ENCODE measurements at places on chromosomes 7 and 10.

DNA sequence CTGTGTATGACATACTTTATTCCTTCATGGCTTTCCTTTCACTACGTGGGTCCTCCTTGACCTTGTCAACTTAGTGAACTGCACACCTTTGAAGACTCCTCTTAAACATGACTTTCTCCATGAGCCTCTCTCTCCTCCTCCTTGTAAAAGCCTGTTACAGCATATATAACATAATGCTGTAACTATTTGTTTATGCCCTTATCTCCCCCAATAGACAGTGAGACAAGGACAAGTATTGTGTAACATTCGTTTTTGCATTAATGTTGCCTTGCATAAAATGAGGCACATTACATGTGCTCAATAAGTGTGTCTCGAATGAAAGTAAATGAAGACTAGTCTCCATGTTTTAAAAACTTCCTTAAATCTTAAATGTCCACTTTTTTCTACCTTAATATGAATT lies 4.3 kb upstream of the LAMB1 start:
- DNase-seq: no peak

- peak; percentile 67 for DNase-seq
Observed at GRCh38 chr10:75399461-75400162, 2.0 kb downstream of the ZNF503 start.

DNA sequence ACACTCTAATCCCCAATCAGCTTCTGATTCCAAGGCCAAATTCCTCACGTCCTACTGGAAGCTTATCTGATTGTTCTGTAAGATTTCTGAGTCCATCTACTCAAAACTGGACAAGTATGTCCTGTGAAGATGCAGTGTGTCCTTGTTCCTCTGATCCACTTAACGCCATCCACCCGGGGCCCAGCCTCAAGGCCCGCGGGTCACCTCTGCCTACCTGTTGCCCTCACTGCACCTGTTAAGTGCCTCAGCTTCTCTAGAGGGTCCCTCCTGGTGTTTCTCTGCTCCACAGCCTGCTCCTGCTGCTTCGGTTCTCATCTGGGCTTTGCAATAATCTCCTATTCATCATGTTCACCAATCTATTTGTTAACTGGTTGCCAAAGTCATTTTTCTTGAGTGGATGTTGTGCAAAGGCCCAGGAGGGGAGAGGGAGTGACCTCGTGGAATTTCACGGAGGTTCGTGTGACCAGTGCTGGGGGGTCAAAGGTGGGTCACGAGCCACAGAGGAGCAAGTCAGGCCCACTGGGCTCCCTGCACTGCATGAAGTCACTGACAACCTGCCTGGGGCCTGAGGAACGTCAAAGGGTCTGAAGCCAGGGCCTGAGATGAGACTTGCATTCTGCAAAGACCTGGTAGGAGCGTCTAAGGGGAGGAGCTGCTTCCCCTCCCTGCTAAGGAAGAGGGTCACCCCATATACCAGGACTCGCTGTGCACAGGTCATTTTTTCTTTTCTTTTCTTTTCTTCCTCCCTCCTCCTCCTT lies 338.1 kb downstream of the WDR37 start:
- no peak for DNase-seq

GRCh38 chr7:83633516-83633915 lies 15.4 kb downstream of the SEMA3E start:
- no peak for DNase-seq

DNA sequence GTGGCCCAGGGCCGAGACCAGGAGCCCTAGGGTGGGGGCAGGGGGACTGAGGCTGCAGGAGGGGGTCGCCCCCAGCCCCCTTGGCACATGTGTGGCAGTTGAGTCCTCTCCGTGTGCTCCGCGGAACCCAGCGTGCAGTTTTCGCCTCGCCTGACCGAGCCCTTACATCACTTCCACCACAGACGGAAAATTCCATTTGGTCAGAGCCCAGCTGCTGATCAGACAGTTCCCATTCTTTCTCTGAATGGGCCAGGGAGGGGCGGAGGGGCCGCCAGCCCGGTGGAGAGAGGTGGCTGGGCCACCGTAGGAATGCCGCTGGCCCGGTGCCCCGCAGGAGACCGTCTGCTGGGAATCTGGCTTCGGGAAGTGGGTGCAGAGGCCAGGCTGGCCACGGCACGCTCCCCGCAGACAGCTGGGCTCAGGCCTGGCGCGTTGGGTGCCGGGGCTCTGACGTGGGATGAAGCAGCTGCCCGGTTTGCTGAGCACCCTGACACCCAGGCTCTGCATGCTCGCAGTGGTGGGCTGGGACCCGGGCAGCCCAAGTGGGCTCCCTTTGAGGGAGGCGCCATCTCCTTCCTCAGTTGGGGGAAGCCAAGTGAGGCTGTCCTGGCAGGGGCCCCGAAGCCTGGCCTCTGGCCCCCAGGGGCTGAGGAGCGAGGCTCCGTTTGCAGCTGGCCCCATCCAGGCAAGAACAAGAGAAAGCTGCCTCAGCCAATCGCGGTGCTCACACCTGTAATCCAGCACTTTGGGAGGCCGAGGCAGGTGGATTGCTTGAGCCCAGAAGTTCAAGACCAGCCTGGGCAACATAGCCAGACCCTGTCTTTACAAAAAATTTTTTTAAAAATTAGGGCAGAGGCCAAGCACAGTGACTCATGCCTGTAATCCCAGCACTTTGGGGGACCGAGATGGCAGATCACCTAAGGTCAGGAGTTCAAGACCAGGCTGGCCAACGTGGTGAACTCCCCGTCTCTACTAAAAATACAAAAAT lies 9.9 kb downstream of the TTYH3 start:
- no peak for DNase-seq

GRCh38 chr10:131183546-131184045 lies 127.9 kb downstream of the TCERG1L start:
- DNase-seq: no peak

DNA sequence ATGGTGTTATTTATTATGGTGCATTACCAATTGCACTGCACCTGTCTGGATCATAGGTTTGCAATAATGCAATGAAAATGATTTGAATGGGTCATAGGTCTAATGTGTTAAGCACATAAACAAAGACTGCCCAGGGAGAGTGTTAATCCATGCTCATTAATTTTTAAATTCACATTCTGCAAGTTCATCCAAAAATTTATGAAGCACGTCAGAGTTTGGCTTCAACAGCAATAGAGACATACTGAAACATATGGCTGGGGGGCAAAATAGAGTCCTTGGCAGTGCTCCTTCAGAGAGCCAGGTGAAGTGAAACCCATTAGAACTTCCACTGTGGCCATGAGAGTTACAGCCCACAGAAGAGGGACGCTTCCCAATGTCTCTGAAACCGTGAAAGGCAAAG lies 441.1 kb downstream of the POM121L12 start:
- DNase-seq: no peak

GRCh38 chr7:41217306-41217705 lies 485.6 kb downstream of the INHBA start:
- no peak for DNase-seq

DNA sequence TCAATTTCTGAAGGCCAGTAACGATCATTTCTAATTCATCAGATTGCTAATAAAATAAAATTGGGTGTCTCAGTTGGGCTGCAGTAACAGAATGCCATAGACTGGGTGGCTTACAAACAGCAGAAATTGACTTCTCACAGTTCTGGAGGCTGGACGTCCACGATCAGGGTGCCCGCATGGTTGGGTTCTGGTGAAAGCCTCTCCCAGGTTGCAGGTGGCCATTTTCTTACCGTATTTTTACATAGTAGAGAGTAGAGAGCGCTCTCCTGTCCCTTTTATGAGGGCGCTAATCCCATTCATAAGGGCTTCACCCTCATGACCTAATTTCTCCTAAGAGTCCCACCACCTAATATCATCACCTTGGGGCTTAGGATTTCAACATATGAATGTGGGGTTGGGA lies 106.0 kb downstream of the SPAG6 start:
- no peak for DNase-seq

GRCh38 chr10:46330894-46331293 lies 44.1 kb downstream of the ANTXRL start:
- no peak for DNase-seq

GRCh38 chr7:38880454-38880853 lies 28.5 kb downstream of the VPS41 start:
- DNase-seq: no peak

GRCh38 chr7:54831644-54832095 lies 72.7 kb upstream of the SEC61G start:
- no peak for DNase-seq

GRCh38 chr7:122337011-122337410 lies 32.5 kb upstream of the FEZF1 start:
- DNase-seq: peak; percentile 72

GRCh38 chr7:134469622-134470021 lies 10.7 kb upstream of the AKR1B1 start:
- DNase-seq: no peak

DNA sequence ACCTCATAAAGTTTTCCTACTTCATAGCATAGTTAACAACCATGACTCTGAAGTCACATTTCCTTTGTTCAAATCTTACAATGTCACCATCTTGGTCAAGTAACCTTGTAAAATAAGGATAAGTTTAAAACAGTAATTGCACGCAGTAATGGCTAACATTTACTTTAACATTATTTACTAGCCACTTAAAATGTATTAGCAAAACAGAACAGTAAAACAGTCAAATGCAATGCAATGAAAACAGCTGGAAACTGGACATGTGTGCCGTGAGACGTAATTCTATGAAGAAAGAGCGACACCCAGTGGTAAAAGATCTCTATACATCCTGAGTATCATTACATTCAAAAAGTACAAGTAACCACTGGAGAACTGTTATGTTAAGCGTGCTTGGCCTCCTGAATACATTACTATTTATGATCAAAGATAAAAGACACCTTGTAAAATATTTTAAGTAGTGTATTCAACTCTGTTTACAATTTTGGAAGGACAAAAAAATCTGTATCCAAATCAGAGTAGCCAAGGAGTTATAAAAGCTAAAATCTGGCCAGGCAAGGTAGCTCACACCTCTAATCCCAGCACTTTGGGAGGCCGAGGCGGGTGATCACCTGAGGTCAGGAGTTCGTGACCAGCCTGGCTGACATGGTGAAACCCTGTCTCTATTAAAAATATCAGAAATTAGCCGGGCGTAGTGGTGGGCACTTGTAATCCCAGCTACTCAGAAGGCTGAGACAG lies 27.2 kb downstream of the ATE1 start:
- DNase-seq: peak; percentile 69

DNA sequence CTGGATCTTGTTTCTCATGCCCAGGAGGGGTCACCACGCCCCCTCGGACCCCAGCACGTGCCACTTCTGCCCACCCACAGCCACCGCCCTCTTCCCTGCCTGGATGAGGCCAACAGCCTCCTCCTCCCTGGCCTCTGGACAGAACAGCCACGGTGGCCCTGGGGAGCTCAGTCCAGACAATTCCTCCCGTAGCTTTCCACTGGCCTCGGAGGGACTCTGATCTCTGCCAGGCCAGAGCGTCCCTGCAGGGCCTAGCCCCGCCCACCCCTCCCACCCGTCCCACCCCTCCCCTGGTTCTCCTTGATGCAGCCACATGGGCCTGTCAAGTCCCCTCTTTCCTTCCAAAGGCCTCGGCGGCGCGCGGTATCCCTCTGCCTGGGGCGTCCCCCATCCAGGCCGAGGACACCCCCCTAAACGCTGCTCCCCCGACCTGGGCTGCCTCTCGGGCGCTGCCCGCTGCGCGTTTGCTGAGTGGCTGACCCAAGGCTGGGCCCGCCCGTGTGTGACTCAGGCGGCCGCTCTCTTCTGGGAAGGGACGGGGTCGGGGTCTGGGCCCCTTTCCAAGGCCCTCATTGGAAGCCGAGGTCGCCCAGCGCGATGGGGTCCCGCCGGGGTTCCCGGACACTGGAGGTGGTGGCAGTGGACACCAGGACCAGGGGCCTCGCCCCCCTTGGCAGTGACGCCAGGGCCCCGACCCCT lies 557 bp downstream of the TMEM120A start:
- no peak for DNase-seq

- DNase-seq: no peak
Observed at GRCh38 chr10:133096616-133097269, 9.0 kb downstream of the ADGRA1 start.

GRCh38 chr10:64036321-64036930 lies 515.2 kb downstream of the REEP3 start:
- DNase-seq: no peak

- DNase-seq: no peak
Observed at GRCh38 chr10:5512331-5512730, 12.4 kb upstream of the CALML3 start.

GRCh38 chr7:123230147-123230546 lies 30.4 kb upstream of the SLC13A1 start:
- DNase-seq: no peak

- no peak for DNase-seq
Observed at GRCh38 chr10:93596539-93596938, 4.5 kb downstream of the RBP4 start.

- DNase-seq: no peak
Observed at GRCh38 chr7:143908120-143908519, 6.1 kb upstream of the TCAF1 start.

GRCh38 chr10:23314835-23315239 lies 29.8 kb downstream of the C10orf67 start:
- peak; percentile 34 for DNase-seq

DNA sequence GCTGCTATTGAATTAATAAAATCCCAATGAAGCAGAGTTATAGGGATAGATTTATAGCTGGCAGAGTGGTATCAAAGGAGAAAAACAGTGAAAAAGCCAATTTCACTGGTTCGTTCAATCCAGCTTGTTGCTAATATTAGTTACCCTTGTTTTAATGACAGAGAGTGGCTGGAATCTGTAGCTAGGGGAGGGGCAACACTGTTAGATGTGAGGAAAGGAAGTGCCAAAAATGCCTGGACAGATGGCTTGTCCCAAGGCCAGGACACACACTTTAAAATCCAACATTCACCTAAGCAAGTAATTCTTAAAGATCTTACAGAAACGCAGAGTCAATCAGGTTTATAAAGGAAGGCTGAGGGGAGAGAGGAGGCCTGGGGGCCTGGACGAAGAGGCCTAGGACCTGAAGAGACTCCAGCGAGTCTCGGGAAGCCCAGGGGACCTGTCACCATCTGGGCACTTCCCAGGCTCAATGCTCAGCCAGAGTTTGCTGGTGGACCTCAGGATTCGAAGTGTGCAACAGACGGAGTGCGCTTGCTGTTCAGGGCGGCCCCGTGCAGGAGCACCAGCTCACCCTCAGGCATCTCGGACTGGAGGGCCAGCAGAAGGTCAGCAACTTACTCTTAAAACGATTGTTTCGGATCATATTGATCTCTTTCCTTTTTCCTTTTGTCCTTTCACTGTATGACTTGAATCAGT lies 36.7 kb downstream of the TMEM248 start:
- no peak for DNase-seq

DNA sequence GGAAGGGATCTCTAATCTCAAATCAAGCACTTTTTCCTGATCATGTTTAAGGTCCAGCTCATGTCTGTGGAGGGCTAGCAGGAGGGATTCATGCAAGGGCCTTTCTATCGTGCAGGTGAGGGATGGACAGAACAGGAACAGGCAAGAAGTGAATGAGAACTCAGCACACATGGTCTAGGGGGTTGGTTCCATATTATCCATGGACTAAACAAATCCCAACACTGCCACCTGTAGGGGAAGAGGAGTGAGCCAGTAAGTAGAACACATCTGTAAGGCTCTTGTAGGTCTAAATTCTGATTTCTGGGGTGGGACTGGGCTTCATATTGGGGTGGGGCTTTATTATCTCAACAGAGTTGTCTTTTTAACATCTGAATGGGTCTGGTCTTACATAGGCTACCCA lies 138.0 kb upstream of the TARP start:
- no peak for DNase-seq

GRCh38 chr7:129434675-129435318 lies 565 bp downstream of the STRIP2 start:
- peak; percentile 83 for DNase-seq

Measured in NCI-H1417 (cell line).